Astrocyte (in vitro differentiated cells and primary cell): ENCODE measurements at places on chromosomes 4 and X.

- no peak for DNase-seq
Observed at GRCh38 chr4:99630857-99631360, 26.7 kb downstream of the C4orf54 start.

DNA sequence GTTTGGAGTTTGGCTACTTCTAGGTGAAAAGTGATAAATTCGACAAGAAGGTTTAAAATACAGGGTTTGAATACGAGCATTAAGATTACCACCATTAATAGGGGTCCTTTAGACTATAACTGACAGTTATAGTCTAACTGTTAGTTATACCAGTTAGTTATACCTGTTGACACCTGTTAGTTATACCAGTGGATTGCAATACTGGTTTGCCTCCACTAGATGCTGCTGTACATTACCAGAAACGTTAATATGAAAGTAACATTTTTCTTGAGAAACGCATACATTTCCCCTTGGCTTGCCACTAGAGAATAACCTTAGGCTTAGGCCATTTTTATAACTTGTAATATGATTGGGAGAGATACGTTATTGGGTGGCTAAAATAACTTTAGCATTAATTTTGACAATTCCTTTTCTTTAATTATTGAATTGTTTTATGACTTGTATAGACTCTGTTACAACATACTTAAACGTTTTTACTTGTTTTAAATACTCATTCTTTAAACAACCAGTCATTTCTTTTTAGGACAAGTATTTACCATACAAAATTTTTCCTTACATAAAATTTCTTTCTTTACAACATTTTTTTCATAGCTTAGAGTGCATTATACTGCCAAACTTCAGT lies 911.2 kb downstream of the FSTL5 start:
- no peak for DNase-seq

DNA sequence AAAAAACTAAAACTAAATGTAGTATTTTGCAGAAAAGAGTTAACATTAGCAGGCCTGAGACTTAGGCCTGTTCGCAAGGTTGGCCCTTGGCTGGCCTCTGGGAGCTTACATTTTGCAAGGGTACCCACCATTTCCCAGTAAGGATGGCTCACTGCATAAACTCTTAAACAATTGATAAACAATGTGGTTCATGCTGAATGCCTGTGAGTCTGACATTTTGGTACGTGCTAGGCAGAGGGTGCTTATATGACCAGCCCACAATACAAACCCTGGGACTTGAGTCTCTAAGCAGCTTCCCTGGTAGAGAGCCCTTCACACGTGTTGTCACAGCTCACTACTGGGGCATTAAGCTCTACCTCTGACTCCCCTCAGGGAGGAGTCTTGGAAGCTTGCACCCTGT lies 7.4 kb downstream of the PRPS2 start:
- DNase-seq, result peak; percentile 24

GRCh38 chr4:176287546-176287945 lies 18.5 kb upstream of the ASB5 start:
- no peak for DNase-seq

DNA sequence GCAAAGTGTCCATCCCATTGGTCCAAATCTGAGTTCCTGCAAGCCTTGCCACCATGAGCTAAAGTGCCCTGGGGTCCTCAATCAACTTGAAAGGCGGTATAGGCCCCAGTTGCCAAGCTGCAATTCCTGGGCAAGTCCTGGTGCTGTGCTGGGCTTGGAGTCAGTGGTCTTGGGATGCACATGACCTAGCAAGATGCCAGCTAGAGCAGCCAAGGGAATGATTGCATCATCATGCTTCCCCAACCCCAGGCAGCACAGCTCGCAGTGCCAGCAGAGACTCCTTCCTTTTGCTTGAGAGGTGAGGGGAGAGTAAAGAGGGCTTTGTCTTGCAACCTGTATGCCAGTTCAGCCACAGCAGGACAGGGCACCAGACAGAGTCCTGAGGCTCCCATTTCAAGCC lies 50.5 kb downstream of the KCNIP4 start:
- DNase-seq, result no peak

DNA sequence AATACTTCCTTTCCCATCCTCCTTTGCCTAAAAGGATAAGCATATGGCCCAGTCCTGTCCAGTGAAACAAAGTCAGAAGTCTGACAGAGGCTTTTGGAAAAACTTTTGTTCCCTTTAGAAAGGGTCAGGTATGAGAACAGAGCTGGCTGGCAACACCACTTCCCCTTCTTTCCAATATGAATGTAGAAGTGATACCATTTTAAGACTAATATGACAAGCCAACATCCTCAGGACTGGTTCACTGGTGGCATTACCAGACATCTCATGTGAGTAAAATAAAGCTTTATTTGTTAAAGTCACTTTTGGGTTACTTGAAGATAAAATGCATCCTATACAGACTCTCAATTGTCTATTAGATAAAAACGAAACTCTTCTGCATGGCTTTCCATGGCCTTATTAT lies 83.6 kb upstream of the PTCHD1 start:
- DNase-seq, result no peak

GRCh38 chr4:138003248-138003647 lies 238.9 kb downstream of the SLC7A11 start:
- peak; percentile 56 for DNase-seq

DNA sequence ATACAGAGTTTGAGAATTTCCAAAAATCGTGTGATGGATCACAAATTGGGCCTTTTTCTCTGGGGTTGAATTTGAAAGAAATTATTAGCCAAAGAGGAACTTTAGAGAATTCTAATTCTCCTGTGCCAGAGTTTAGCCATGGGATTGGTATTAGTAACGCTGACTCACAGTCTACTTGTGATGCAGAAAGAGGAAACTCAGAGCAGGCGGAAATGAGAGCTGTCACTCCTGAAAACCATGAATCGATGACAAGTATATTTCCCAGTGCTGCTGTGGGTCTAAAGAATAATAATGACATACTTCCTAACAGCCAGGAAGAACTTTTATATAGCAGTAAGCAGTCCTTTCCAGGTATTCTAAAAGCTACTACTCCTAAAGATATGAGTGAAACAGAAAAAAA lies 64.9 kb downstream of the N4BP2 start:
- peak; percentile 87 for DNase-seq

- DNase-seq, result no peak
Observed at GRCh38 chrX:27336466-27337091, 126.6 kb downstream of the PPP4R3C start.

- no peak for DNase-seq
Observed at GRCh38 chr4:44668526-44668925, 9.7 kb upstream of the GUF1 start.

- DNase-seq, result no peak
Observed at GRCh38 chrX:698206-698605, 67.6 kb downstream of the SHOX start.

GRCh38 chrX:129679901-129680300 lies 25.1 kb upstream of the APLN start:
- no peak for DNase-seq

DNA sequence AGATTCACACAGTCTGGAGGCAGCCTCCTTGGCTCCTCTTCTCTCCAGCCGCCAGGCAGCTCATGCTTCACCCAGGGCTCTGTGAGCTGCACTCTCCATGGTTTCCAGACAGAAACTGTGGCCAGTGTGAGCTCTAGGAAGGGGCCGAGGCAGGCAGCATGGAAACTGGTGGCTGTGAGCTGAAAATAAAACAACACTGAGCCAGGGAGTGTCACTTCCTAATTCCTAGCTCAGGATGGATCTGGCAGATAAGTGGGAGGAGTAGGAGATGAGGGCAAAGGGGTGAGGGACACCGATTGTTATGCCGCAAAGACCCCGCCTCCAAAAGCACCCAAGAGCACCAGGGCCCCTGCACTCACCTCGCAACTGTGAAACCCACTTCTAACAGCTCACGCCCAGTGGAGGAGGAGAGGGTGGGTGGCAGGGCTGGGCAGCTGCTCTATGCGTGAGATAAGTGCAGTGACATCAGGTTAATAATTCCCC lies 69.8 kb downstream of the FHDC1 start:
- no peak for DNase-seq

- no peak for DNase-seq
Observed at GRCh38 chr4:78496021-78496643, 55.4 kb upstream of the ANXA3 start.

DNA sequence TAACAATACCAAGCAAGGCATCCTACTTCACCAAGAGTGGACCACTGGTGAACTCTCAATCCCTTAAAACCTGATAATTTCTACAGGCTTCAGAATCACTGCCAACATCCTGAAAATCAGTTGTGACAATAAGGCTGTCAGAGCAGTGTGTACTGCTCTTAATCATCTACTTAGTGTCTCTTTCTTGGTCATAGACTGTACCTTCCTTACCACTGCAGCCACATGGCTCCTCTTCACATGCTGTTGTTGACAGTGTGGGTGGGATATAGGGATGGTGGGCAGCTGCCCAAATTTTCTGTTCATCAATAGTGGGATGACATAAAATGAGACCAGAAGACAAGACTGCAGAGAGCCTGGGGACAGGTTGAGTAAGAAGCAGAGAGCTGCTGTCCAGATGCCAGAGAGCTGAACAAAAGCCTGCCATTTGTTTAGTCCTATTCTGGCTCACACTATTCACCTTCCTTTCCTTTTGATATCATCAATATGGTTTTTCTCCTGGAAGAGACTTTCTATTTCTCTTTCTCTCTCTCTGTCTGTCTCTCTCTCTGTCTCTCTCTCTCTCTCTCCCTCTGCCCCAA lies 178.9 kb downstream of the MGST2 start:
- no peak for DNase-seq
